ENCODE measurements at places on chromosomes 16 and 17.
A peak's percentile ranks its signal among the peaks of the same experiment; 100 is the strongest.

DNA sequence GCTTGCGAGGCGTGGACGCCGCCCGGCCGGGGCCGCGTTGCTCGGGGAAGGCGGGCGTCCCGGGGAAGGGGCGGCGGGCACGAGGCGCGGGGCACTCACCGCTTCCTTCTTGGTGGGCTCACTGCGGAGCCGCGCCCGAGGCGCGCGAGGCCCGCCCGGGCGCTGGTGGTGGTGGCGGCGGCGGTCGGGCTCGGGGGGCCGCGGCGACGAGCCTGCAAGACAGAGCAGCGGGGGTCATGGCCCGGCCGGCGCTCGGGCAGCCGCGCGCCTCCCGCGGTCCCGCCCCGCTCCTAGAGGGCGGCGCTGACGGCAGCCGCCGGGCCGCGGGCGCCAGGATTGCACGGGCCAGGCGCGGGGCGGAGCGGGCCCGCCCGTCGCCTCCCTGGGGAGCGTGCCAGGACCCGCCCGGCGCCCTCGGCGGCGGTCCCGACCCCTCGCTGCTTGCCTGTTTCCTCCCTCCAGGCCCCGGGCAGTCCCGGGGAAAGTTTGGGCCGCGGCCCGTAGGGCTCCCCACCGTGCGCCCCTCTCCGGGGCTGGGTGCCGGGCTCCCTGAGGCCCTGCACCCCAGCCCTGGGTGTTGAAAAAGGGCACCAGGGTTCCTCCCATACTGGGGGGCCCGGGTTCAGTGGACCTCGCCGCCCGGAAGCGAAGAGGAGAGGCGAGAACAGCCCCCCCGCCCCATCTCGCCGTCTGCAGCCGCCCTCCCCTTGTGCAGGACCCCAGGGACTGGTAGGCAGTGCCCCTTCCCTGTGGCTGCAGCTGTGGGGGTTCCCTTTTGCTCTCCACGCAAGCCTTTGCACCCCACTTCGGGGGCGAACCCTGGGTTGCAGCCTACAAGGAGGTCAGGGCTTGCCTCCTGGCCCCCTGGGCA lies at the start of gene C16orf74:
Gene C16orf74, minus strand, starts transcription at position 270 of the 871 bp plus-strand sequence. CDS start 15,879 bp downstream, outside the sequence.
- DNase-seq: peak; percentile 14

GRCh38 chr17:40331743-40332641 lies 23.0 kb downstream of the RARA start:
- DNase-seq: no peak

- no peak for DNase-seq
Observed at GRCh38 chr17:35254107-35254773, 11.4 kb downstream of the SLFN5 start.

DNA sequence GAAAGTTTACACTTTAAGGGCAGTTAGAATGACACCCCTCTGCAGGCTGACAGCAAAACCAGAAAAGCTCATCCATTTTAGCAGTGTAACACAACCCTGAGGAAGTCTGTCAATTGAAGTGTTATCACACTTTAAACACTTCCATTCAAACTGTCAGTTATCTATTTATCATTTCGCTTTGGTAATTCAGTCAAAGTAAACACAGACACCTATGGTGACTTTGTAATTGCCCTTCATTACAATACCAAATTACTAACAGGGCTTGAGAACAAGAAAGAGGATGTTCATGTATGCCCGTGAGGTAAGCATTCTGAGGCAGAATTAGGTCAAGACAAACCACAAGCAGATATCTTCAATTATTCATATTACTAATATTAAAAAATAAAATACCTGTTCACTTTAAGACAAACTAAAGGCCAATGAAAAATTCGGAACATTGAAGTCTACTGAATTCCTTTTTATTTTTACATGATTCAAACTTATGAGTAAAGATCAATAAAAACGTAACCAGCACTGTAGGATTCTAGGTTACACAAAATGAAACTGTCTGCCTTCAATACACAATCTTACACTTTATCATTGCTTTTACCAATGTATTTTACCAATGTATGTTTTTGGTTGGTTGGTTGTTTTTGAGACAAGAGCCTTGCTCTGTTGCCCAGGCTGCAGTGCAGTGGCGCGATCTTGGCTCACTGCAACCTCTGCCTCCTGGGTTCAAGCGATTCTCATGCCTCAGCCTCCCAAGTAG lies 57.1 kb downstream of the BRIP1 start:
- no peak for DNase-seq

GRCh38 chr17:74432424-74432690 lies 469 bp downstream of the GPRC5C start:
- DNase-seq: no peak
